ENCODE measurements at places on chromosomes 1 and 21.

DNA sequence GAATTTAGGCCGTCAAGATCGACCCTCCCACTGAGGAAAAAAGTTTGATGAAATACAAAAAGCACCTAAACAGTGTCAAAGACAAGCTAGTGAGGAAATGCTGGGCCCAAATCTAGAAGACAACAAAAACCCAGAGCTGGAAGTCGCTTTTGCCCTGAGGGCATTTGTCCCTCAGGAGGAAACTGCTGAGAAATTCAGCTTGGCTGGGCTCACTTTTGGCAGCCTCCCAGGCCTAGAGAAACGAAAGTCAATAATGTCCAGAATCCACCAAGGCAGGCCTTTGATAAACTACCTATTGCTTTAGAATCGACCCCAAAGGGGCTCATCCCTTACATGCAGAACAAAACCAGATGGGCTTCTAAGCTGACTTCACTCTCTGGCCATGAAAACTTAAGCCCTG is 38.9 kb downstream of the SYT2 start:
- DNase-seq: peak; percentile 78

- DNase-seq: no peak
Observed at GRCh38 chr1:96634883-96635282, 86.7 kb upstream of the PTBP2 start.

GRCh38 chr1:164735315-164736052 is 176.5 kb downstream of the PBX1 start:
- no peak for DNase-seq

GRCh38 chr1:167714098-167714438 is 7.7 kb upstream of the MPZL1 start:
- peak; percentile 80 for DNase-seq

DNA sequence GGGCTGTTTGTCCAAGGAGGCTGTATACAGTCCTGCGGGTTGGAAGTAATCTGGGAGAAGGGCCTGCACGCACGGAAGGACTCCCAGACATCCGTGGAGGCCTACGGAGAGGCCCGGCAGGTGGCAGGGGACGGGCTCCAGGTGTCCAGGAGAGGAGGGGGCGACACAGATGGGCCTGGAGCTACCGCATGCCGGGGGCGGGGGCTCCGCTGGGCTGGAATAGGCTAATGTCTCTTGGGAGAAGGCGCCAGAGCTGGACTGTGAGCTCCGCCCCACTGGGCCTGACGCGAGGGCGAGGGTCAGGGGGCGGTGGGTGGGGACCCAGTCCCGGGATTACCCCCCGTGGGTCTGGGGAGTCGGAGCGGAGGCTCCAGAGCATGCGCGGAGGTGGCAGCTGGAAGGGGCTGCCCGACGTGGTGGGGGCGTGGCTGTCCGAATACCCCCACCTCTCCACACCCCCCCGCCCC is 659 bp downstream of the AGO1 start:
- DNase-seq: peak; percentile 51

- DNase-seq: no peak
Observed at GRCh38 chr1:117694543-117694942, 88.7 kb downstream of the TENT5C start.

DNA sequence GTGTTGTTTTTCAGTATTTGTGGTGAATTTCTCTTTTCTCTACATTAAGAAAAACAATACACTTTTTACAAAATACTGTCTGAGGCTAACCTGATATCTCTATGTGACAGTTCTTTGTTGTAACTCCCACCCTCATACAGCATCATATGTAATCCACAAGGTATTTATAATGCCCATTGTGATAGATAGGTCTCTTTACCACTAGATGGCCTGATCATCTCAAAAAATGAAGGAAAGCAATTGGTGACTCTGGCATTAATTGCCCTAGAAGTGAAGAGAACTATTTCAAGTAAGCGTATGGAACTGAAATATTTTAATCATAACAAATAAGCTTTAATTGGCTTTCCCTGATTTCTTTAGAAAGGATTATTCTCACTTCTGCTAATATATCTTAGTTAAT is 36.2 kb upstream of the HFM1 start:
- DNase-seq: no peak

GRCh38 chr1:87314091-87314490 is 14.6 kb upstream of the LMO4 start:
- no peak for DNase-seq

GRCh38 chr21:31460980-31461379 is 116.9 kb upstream of the TIAM1 start:
- DNase-seq: no peak

DNA sequence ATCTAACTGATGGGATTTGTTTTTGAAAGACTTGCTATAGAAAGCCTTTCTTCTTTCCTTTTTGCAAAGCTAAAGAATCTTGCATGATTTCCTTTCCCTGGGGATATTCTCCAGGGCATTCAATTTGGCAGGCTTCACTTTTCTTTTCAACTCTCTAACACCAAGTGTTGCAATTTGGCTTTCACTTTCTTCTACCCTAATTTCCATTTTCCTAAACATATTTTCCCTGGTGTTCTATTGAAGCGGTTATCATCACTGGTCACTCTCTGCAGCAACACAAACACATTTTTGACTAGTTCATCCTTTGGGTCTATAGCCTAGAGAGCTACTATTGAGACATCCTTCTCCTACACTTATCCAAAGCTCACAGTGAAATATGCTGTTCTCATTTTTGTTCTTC is 424.5 kb downstream of the NEGR1 start:
- no peak for DNase-seq

GRCh38 chr1:116356067-116356466 is 17.0 kb upstream of the ATP1A1 start:
- no peak for DNase-seq

- peak; percentile 36 for DNase-seq
Observed at GRCh38 chr1:23216771-23217420, 406 bp downstream of the HTR1D start.

DNA sequence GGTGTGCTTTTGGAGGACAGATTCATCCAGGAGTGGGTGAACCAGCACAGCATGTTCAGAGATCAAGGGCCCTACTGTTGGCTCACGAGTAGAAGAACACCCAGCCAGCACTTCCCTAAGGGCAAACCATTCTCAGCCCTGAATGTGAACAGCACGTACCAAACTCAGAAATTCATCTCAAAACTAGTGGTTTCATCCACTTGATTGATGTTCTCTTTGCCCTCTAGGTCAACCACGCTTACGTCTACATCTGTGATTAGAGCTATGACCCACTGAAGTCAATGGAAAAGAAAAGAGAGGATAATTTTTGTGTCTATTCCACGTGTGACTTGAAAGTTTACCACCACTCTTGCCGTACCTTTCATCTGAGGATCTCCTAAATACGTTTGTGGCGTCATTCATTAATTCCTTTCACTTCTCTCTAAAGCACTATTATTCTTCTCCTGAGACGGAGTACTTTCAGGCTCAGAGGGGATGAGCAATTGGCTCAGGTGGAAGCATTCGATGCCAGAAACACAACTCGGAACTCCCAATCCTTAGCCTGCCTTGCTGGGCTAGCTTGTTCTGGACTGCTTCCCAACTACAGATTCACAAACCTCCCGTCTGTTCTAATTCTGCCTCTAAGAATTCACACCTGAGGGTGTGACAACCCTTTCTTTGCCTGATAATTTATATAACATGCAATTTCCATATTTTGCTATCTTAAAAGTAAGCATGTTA is 57.3 kb upstream of the HIVEP3 start:
- DNase-seq: no peak

DNA sequence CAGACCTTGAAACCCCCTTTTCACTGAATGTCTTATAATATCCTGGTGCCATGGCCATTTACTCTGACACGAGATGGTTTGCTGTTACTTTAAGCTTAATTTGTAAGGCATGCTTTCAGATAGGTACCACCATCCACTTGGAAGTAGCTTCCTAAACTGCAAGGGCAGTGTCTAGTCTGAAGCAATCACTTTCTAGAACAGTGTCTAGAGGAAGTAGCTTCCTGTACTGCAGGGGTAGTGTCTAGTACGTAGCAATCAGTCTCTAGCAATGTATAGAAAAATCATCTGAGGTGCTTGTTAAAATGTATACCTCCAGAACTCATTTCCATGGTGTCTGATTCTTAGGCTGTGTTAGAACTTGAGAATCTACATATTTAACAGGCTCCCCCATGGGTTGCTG is 42.5 kb downstream of the ZBTB40 start:
- no peak for DNase-seq
